Lower lobe of right lung (tissue), 2 donors: ENCODE measurements at places on chromosomes 6 and 20. TPM values are rescaled to one million over a fixed set of nuclear protein-coding genes. Genes with fewer than 3 reads are reported as not detected.
A peak's percentile ranks its signal among the peaks of the same experiment; 100 is the strongest.

OR11A1 gene
- not detected for total RNA-seq

HSPA12B gene
- 36.9 TPM for total RNA-seq

IFT52 gene
- 19.9 TPM for total RNA-seq

PDYN gene
- total RNA-seq, result not detected

FAM50B gene
- total RNA-seq, result 10.6 TPM

MYMX gene
- total RNA-seq, result not detected

GNAS-AS1 gene
- 0.97 TPM for total RNA-seq

ERVFRD-1 gene
- 0.65 TPM for total RNA-seq

CST2 gene
- total RNA-seq, result not detected

PRIM2 gene
- total RNA-seq, result 9.1 TPM

CTAGE9 gene
- total RNA-seq, result not detected

GRCh38 chr6:157101166-157101565 is 222.2 kb downstream of the TMEM242 start:
- peaks cover 24% of the 10 kb centered on the region for H3K4me1 ChIP-seq
- no peak for DNase-seq
- H3K4me3 ChIP-seq, result no peak overlapping the region
- no peak overlapping the region for H3K27ac ChIP-seq

- DNase-seq, result peak; percentile 65
- peaks cover 11% of the 10 kb centered on the region for H3K4me1 ChIP-seq
- H3K4me3 ChIP-seq, result peak overlapping the region; percentile 44
- no peak overlapping the region for H3K27ac ChIP-seq
- H3K36me3 ChIP-seq, result no peaks in the 10 kb centered on the region
Measured at GRCh38 chr6:26501482-26501986, 1.4 kb downstream of the BTN1A1 start.

GRCh38 chr20:37464611-37465010 is 56.4 kb upstream of the NNAT start:
- no peak for DNase-seq
- no peaks in the 10 kb centered on the region for H3K27me3 ChIP-seq
- no peak overlapping the region for H3K4me3 ChIP-seq
- no peaks in the 10 kb centered on the region for H3K36me3 ChIP-seq

- no peak overlapping the region for H3K27ac ChIP-seq
- no peaks in the 10 kb centered on the region for H3K27me3 ChIP-seq
- no peaks in the 10 kb centered on the region for H3K36me3 ChIP-seq
Measured at GRCh38 chr6:12618296-12618695, 98.3 kb upstream of the PHACTR1 start.

DNA sequence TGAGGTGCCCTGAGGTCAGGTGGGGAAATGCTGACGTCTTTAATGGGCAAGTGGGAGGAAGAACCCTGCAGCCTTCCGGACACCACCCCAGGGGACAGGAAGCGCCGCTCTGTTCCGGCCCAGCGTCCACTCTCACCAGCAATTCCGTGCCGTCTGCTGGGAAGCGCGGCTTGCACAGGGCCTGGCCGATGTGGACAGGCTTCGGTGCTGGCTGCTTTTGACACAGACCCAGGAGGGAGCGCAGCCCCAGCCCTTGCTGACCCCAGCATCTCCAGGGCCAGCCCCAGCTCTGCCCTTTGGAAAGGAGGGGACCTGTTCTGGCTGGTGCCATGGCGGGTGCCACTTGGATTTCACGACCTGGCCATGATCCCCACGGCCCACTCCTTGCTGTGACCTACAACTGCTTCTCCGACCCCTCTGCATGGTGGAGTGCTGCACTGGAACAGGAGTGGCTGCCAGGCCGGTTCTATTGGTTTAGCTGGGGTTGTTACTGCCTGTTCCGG is 123.2 kb downstream of the DLL1 start:
- peak; percentile 37 for DNase-seq
- no peaks in the 10 kb centered on the region for H3K36me3 ChIP-seq
- H3K27me3 ChIP-seq, result peaks cover 4% of the 10 kb centered on the region
- peak overlapping the region; percentile 50 for H3K4me3 ChIP-seq
- peak overlapping the region; percentile 79 for H3K27ac ChIP-seq
- H3K4me1 ChIP-seq, result no peaks in the 10 kb centered on the region

GRCh38 chr20:1721687-1722512 is 64.3 kb upstream of the SIRPG start:
- no peaks in the 10 kb centered on the region for H3K4me1 ChIP-seq
- peaks cover 7% of the 10 kb centered on the region for H3K27me3 ChIP-seq
- DNase-seq, result no peak
- no peaks in the 10 kb centered on the region for H3K36me3 ChIP-seq
- H3K4me3 ChIP-seq, result no peak overlapping the region

DNA sequence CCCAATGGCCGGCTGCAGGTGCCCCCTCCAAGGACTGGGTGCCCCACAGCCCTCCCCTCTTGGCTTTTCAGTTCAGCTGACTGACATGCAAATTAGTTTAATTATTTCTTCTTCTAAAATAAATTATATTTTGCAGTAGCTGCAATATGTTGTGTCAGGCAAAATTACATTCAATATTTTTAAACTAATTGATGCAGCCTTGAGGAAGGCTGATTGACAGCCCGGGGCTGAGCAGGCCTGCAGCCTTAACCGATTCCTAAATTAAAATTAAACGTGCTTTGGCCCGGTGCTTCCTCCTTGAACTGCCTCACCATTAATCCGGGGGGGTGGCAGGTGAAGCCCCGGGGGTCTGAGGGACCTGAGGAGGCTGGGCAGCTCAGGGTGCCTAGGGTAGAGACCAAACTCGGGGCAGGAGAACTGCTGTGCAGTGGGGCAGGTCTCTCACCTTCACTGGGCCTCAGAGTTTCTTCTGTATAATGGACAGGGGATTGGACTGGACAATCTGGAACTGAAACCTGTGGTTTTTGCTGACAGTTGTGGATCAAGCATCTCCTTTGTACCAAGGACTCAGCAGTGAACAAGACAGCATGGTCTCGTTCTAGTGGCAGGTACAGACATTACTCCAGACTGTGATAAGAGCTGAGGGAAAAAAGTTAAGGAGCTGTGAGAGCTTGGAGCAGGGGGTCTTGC is 72.5 kb downstream of the CD40 start:
- H3K4me3 ChIP-seq, result no peak overlapping the region
- no peak for DNase-seq
- no peaks in the 10 kb centered on the region for H3K36me3 ChIP-seq
- peaks cover 24% of the 10 kb centered on the region for H3K27me3 ChIP-seq
- H3K27ac ChIP-seq, result no peak overlapping the region
- H3K4me1 ChIP-seq, result no peaks in the 10 kb centered on the region

- no peaks in the 10 kb centered on the region for H3K27me3 ChIP-seq
- H3K27ac ChIP-seq, result no peak overlapping the region
- no peaks in the 10 kb centered on the region for H3K4me1 ChIP-seq
Measured at GRCh38 chr6:46184114-46184513, 13.3 kb upstream of the ENPP5 start.

- no peak within 1 kb of the TSS for H3K27ac ChIP-seq
- peaks cover 77% of the 10 kb centered on the region for H3K27me3 ChIP-seq
- peak within 1 kb of the TSS; percentile 51 for H3K4me3 ChIP-seq
- DNase-seq, result peak; percentile 68
- no peaks in the 10 kb centered on the region for H3K36me3 ChIP-seq
Measured at GRCh38 chr20:58852543-58853271, at the start of gene GNAS. Gene GNAS, plus strand, starts transcription at chr20:58852716.

DNA sequence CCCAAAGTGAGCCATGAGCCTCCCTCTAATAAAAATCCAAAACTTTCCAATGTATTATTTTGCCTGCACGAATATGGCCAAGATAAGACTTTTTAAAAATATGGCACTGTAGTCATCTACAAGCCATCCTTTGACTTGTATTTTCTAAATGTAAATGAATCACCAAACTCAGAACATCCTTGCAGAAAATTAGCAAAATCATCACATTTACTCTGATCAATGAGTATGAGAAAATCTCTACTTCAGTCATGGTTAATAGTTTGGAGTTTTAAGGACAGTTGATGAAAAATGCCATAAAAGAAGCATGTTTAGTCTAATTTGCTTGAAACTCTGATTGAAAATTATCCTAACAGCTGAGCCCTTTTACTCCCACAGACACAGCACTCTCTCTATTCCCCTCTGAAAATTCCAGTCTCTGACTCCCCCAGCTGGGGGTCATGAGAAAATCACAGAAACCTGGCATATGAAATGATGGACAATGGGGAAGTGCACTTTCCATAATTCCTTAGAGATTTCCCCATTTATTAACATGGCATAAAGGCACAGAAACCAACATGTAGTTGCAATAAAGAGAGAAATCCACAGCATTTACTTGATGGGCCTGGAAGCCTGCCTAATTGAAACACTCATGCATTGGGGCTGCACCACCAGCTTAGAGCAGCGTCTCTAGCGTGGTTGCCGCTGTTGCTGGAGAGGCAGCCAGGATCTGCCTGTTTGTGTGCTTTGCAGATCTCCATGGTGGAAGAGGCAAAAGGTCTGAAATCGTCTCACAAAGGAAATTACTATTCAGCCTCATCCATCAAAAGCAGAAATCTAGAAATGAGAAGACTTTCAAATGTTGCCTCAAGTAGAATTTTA is 214.0 kb downstream of the WDR27 start:
- no peak overlapping the region for H3K4me3 ChIP-seq
- no peaks in the 10 kb centered on the region for H3K27me3 ChIP-seq
- no peak for DNase-seq
- no peaks in the 10 kb centered on the region for H3K36me3 ChIP-seq

DNA sequence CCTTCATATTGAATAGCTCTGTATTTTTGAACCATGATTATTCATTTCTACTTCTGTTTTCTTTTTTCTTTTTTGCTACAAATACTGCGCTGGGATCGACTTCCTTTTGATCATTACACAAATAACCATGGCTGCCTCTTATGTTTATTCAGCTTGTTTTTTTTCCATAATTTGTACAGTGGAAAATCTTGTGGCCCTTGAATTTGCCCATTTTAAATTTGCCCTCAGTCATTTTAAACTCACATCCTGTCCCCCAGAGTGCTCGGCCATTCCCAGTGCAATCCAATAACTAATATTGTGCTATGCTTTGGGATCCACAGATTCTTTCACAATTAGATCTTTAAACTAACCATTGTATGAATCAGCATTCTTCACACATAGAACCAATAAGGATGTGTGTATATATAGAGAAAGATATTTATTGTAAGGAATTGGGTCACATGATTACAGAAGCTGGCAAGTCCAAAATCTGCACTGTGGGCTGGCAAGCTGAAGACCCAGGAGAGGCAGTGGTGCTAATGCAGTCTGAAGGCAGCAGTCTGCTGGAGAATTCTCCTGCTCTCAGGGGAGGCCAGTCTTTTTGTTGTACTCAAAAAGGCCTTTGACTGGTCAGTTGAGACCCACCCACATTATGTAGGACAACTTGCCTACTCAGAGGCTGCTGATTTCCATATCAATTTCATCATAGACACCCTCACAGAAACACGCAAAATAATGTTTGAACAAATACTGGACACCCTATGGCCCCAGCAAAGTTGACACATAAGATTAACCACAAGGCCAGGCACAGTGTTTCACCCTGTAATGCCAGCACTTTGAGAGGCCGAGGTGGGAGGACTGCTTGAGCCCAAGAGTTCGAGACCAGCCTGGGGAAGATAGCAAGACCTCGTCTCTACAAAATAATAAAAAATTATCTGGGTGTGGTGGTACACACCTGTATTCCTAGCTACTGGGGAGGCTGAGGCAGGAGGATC is 147.1 kb downstream of the MTHFD1L start:
- peaks cover 8% of the 10 kb centered on the region for H3K4me1 ChIP-seq
- no peak overlapping the region for H3K27ac ChIP-seq
- no peak overlapping the region for H3K4me3 ChIP-seq
- peaks cover 6% of the 10 kb centered on the region for H3K36me3 ChIP-seq

GRCh38 chr6:149923327-149923986 is 536 bp upstream of the RAET1G start:
- H3K4me1 ChIP-seq, result peaks cover 22% of the 10 kb centered on the region
- peaks cover 9% of the 10 kb centered on the region for H3K27me3 ChIP-seq
- H3K27ac ChIP-seq, result no peak overlapping the region
- peak overlapping the region; percentile 61 for H3K4me3 ChIP-seq

DNA sequence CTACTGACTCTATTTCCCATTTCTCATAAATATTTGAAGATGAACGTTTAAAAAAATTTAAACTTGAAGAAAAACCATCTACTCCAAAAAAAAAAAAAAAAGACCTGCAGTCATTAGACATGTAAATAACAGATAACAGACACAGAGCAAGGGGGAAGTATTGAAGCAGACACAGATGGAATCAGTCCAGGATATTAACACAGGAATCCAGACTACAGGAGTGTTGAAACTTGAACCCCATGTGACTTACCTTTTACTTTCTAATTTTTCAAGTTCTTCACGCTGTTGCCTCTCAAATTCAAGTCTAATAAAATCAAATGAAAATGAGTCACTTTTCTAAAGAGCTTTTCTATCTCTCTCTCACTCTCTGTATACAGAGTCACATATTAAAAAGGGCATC is 191.8 kb downstream of the KIF16B start:
- H3K36me3 ChIP-seq, result peaks cover 31% of the 10 kb centered on the region
- no peak for DNase-seq
- H3K4me1 ChIP-seq, result no peaks in the 10 kb centered on the region
- no peak overlapping the region for H3K4me3 ChIP-seq
- no peaks in the 10 kb centered on the region for H3K27me3 ChIP-seq
- H3K27ac ChIP-seq, result no peak overlapping the region

GRCh38 chr20:2365666-2366065 is 15.0 kb upstream of the TGM6 start:
- no peaks in the 10 kb centered on the region for H3K27me3 ChIP-seq
- DNase-seq, result no peak
- H3K36me3 ChIP-seq, result no peaks in the 10 kb centered on the region
- H3K4me3 ChIP-seq, result no peak overlapping the region
- no peaks in the 10 kb centered on the region for H3K4me1 ChIP-seq

- DNase-seq, result no peak
- H3K4me1 ChIP-seq, result peaks cover 20% of the 10 kb centered on the region
- H3K27me3 ChIP-seq, result no peaks in the 10 kb centered on the region
- H3K4me3 ChIP-seq, result no peak overlapping the region
Measured at GRCh38 chr6:167956983-167957492, 40.4 kb upstream of the KIF25 start.

DNA sequence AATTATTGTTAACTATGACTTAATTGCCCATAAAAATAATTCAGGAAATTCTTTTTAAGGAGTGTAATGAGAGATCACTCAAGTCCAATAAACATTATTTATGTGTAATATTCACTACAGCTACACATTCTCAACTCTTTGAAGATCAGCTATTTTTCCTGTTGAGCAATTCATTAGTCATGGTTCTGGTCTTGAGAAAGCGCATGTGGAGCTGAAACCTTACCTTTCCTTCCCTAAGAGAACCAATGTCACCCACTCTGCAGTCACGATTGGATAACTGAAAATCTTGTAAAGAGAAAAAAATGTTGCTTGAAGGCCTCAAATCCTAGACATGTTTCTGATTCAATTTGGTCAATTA is 736.9 kb upstream of the MARCKS start:
- DNase-seq, result no peak
- no peak overlapping the region for H3K4me3 ChIP-seq
- no peaks in the 10 kb centered on the region for H3K27me3 ChIP-seq
- H3K36me3 ChIP-seq, result no peaks in the 10 kb centered on the region
- H3K27ac ChIP-seq, result no peak overlapping the region

- H3K4me3 ChIP-seq, result no peak overlapping the region
- no peak overlapping the region for H3K27ac ChIP-seq
- H3K36me3 ChIP-seq, result no peaks in the 10 kb centered on the region
- H3K27me3 ChIP-seq, result no peaks in the 10 kb centered on the region
- no peaks in the 10 kb centered on the region for H3K4me1 ChIP-seq
Measured at GRCh38 chr6:80690551-80691131, 584.2 kb downstream of the BCKDHB start.
